ENCODE measurements at places on chromosomes 3 and 15. TPM values are rescaled to one million over a fixed set of nuclear protein-coding genes. Genes with fewer than 3 reads are reported as not detected.

The CISH gene
- 242 TPM for total RNA-seq

- no peak overlapping the region for H3K4me3 ChIP-seq
- no peak for DNase-seq
- no peaks in the 10 kb centered on the region for H3K36me3 ChIP-seq
- H3K27me3 ChIP-seq, result no peaks in the 10 kb centered on the region
These were observed 6.2 kb upstream of the CLASP2 start for GRCh38 chr3:33724256-33724655.

DNA sequence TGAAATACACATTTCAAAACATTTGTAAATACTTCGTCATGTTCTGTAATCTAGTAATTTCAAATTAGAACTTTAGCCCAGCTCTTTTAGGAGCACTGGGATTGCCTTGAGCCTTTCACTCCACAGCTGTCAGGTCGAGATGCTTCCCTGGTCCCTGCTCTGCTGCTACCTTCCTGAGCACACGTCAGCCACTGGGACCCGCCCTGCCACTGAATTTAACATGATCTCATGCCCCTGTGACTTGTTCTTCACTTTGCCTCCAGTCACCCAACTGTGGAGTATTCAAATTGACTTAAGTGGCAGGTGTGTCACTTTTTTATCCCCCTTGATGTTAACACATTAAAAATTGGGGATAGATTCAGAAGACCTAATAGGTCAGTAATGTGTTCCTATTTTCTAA is 3.3 kb downstream of the ARRDC4 start:
- DNase-seq, result no peak
- H3K4me3 ChIP-seq, result no peak overlapping the region
- no peak overlapping the region for H3K27ac ChIP-seq
- H3K36me3 ChIP-seq, result no peaks in the 10 kb centered on the region

The SLC2A2 gene
- not detected for total RNA-seq

DNA sequence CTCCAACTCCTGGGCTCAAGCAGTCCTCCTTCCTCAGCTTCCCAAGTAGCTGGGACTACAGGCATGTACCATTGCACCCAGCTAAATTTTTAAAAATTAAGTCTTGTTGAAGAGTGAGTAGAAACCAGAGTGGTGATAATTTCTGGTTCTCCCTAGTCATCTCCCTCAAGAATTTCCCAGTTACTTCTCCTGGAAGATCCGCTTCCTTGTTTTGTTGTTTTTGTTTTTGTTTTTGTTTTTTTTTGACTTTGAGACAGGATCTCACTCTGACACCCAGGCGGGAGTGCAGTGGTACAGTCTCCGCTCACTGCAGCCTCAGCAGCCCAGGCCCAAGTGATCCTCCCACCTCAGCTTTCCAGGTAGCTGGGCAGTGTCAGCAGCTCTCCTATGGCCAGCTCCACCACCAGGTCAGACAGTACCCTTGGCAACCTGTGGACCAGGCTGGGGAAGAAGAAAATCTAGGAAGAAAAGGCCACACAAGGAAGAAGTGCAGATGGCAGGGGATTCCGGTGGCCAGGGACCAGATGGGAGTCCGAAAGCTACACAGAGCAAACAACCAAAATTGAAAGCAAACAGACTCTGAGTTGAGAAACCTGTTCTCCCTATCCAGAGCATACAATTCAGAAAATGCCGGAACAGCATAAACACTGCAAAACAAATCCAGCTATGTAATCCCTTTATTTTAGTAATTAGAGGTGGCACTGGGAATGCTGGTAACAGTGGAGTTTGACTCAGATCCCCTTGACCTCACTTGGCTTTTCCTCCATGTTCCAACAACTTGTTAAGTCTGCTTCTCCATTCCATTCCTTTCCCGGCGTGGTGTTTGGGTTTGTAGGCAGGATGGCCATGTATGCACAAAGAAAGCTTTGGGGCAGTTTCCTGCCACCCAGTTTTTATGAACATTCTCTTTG is 266.6 kb upstream of the CTDSPL start:
- peaks cover 5% of the 10 kb centered on the region for H3K27me3 ChIP-seq
- no peak for DNase-seq
- H3K27ac ChIP-seq, result no peak overlapping the region
- H3K36me3 ChIP-seq, result no peaks in the 10 kb centered on the region
- no peaks in the 10 kb centered on the region for H3K4me1 ChIP-seq

The WDR93 gene
- not detected for total RNA-seq

DNA sequence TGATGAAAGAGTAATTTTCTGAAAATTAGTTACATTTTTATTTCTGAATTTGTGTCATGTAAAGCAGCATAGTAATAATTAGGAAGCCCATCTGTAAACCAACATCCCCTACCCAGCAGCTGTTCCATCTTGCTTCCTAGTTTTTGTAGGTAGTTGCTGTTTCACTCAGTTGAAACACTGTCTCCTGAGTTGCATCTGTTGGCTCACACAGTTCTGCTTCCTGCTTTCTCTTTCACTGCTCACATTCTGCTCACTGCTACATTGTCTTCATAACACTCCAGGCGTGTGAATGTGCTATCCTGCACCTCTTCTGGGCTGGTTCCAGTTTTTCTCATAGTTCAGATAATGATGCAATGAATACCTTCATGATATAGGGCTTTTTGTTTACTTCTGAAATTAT is 123.4 kb downstream of the EPHB1 start:
- H3K27ac ChIP-seq, result no peak overlapping the region
- H3K4me1 ChIP-seq, result peaks cover 9% of the 10 kb centered on the region
- no peak for DNase-seq
- peaks cover 6% of the 10 kb centered on the region for H3K27me3 ChIP-seq
- H3K36me3 ChIP-seq, result no peaks in the 10 kb centered on the region
- no peak overlapping the region for H3K4me3 ChIP-seq

The ARF4 gene
- total RNA-seq, result 76.3 TPM

- no peak for DNase-seq
- H3K36me3 ChIP-seq, result peaks cover 17% of the 10 kb centered on the region
- H3K4me3 ChIP-seq, result peak overlapping the region; percentile 96
- H3K4me1 ChIP-seq, result peaks cover 54% of the 10 kb centered on the region
These were observed 782 bp upstream of the BCL6 start for GRCh38 chr3:187746059-187746441.

The ILDR1 gene
- 0.31 TPM for total RNA-seq

The CAV3 gene
- not detected for total RNA-seq

The B2M gene
- 5,611 TPM for total RNA-seq

- H3K27ac ChIP-seq, result no peak overlapping the region
- no peak for DNase-seq
These were observed 113.1 kb upstream of the C15orf61 start for GRCh38 chr15:67407786-67408185.

The SLC6A20 gene
- not detected for total RNA-seq

DNA sequence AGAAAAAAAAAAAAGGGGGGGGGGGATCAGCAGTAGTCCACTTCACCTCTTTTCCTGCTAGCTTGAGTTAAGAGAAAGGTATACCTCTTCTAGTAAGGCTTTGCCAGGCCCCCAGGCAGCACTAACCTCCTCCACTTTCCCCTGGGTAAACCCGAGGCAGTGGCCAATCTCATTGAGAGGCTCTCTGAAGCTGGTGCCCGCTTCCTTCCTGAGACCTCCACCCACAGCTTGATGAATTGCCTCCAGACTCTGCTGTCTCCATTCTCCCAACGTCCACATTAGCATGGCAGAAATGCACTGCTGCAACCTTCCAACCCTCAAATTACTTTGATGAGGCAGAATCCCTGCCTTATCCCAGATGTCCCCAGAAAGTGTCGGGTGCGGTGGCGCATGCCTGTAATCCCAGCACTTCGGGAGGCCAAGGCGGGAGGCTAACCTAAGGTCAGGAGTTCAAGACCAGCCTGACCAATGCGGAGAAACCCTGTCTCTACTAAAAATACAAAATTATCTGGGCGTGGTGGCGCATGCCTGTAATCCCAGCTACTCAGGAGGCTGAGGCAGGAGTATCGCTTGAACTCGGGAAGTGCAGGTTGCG is 15.3 kb downstream of the RLBP1 start:
- H3K36me3 ChIP-seq, result peaks cover 5% of the 10 kb centered on the region
- DNase-seq, result no peak
- H3K4me3 ChIP-seq, result peak overlapping the region; percentile 12
- H3K27ac ChIP-seq, result no peak overlapping the region

- H3K27me3 ChIP-seq, result peaks cover 13% of the 10 kb centered on the region
- peak; percentile 46 for DNase-seq
- no peak overlapping the region for H3K27ac ChIP-seq
- H3K36me3 ChIP-seq, result no peaks in the 10 kb centered on the region
- no peaks in the 10 kb centered on the region for H3K4me1 ChIP-seq
These were observed 40.1 kb upstream of the TAFA4 start for GRCh38 chr3:68972358-68972979.

- H3K4me1 ChIP-seq, result no peaks in the 10 kb centered on the region
- H3K36me3 ChIP-seq, result no peaks in the 10 kb centered on the region
- DNase-seq, result no peak
- H3K27me3 ChIP-seq, result peaks cover 12% of the 10 kb centered on the region
- no peak overlapping the region for H3K4me3 ChIP-seq
These were observed 105.7 kb downstream of the LRTM1 start for GRCh38 chr3:54822206-54822605.

The ACOX2 gene
- total RNA-seq, result not detected

- H3K36me3 ChIP-seq, result no peaks in the 10 kb centered on the region
- no peak overlapping the region for H3K27ac ChIP-seq
- no peak for DNase-seq
- no peak overlapping the region for H3K4me3 ChIP-seq
These were observed 159.6 kb downstream of the MEIS2 start for GRCh38 chr15:36940636-36941260.

The FOXB1 gene
- 2.7 TPM for total RNA-seq

DNA sequence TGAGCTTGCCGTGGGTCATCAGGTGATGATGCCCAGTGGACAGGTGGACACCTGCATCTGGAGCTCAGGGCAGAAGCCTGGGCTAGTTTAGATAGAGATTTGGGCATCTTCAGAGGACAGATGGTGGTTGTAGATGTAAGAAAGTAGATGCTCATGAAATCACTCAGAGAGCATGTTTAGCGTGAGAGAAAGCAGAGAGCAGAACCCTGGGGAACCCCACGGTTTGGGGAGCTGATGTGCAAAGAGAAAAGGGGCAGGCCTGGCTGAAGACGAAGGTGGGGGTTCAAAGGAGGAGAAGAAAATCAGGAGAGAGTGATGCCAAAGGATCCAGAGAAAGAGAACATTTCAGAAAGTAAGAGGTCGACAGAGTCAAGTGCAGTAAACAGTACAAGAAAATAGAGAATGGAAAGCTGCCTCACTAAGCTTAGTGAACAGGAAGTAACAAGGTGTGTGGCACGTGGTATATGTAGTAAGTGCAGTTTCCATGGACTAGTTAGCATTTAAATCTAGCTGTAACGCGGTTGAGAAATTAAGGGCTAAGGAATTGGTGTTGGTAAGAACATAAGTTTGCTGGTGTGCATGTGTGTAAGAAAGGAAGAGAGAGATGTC is 13.5 kb downstream of the TIGIT start:
- peak overlapping the region; percentile 64 for H3K4me3 ChIP-seq
- H3K27me3 ChIP-seq, result peaks cover 7% of the 10 kb centered on the region
- H3K36me3 ChIP-seq, result peaks cover 27% of the 10 kb centered on the region

The C3orf85 gene
- total RNA-seq, result not detected

GRCh38 chr3:14278799-14279625 is 100.4 kb downstream of the LSM3 start:
- no peak for DNase-seq
- no peak overlapping the region for H3K4me3 ChIP-seq
- H3K36me3 ChIP-seq, result no peaks in the 10 kb centered on the region

DNA sequence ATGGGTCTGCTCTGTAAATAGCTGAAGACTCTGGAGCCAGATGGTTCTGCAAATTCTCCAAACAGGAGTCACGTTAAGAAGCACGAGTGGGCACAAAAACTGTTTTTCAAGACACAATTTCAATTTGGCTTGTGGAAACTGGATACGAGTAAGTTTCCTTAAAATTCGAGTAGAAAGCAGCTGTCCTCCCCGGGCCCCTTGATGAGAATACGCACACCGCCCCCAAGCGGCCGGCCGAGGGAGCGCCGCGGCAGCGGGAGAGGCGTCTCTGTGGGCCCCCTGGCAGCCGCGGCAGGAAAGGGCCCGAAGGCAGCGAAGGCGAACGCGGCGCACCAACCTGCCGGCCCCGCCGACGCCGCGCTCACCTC is 778 bp upstream of the THBS1 start:
- H3K4me3 ChIP-seq, result peak overlapping the region; percentile 32
- peak; percentile 95 for DNase-seq
- peaks cover 83% of the 10 kb centered on the region for H3K27me3 ChIP-seq
- H3K36me3 ChIP-seq, result no peaks in the 10 kb centered on the region
- H3K4me1 ChIP-seq, result peaks cover 21% of the 10 kb centered on the region

- no peak overlapping the region for H3K4me3 ChIP-seq
- peak; percentile 3 for DNase-seq
- no peaks in the 10 kb centered on the region for H3K27me3 ChIP-seq
- no peak overlapping the region for H3K27ac ChIP-seq
- H3K36me3 ChIP-seq, result no peaks in the 10 kb centered on the region
These were observed 199.5 kb upstream of the LMCD1 start for GRCh38 chr3:8301977-8302735.

The SPSB4 gene
- not detected for total RNA-seq

DNA sequence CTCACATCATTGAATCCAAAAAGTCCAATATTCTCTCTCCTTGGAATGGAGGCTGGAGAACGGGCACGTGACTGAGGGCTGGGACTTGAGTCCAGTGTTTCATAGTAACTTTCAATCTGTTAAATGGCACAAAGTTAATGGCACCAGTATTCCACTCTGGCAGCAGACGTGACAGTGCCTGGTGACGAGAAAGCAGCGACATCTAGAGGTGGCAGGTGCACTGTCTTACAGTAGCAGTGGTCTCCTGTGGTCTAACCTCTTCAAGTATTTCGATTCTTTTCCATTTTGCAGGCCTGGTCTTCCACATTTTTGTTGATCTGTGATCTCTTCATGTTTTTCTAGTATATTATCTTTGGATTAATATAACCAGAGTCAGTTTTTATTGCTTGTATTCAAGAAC is 107.1 kb downstream of the OXSM start:
- H3K27ac ChIP-seq, result no peak overlapping the region
- no peaks in the 10 kb centered on the region for H3K27me3 ChIP-seq
- no peak overlapping the region for H3K4me3 ChIP-seq
- no peak for DNase-seq
- H3K4me1 ChIP-seq, result peaks cover 6% of the 10 kb centered on the region

DNA sequence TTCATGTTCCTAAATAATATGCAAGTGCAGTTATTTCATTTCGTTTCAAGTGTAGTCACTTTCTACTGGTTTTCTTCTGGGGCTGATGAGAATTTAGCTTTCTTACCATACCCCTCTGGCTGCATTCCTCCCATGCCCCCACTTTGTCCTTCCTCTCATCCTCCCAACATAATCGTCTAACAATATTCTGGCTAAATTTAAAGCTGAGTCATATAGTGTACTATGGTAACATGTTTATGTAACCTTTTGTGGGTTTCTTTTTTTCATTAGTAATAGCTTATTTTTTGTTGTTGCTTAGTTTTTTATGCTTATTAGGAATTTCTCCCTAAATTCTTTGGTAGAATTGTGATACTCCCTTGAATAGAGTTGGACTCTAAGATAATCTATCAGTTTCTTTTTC is 30.5 kb downstream of the DUT start:
- H3K4me3 ChIP-seq, result no peak overlapping the region
- no peak for DNase-seq
- no peak overlapping the region for H3K27ac ChIP-seq
- no peaks in the 10 kb centered on the region for H3K36me3 ChIP-seq

The ADAMTS7 gene
- 1.5 TPM for total RNA-seq

DNA sequence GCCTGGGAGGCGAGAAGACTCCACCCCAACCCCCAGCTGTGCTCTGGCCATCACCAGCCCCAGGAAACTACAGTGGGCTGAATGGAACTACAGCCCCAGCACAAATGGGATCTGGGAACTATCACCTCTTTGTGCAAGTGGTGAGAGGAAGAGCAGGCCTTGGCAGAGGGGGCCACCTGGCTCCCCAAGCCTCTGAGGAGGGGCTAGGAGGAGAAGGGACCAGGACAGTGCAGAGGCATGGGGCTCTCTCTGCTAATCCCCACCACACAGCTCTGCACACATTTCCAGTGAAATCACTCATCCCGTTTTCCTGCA is 31.6 kb downstream of the KY start:
- H3K36me3 ChIP-seq, result no peaks in the 10 kb centered on the region
- no peak overlapping the region for H3K4me3 ChIP-seq
- DNase-seq, result no peak
- H3K4me1 ChIP-seq, result no peaks in the 10 kb centered on the region
- no peaks in the 10 kb centered on the region for H3K27me3 ChIP-seq

Data from activated T-cell treated with anti-CD3 and anti-CD28 coated beads, Interleukin-2, amount 50 U/mL, for 72 hours (primary cell).